ENCODE measurements at places on chromosomes 13 and 19. TPM values are rescaled to one million over a fixed set of nuclear protein-coding genes. Genes with fewer than 3 reads are reported as not detected.
A peak's percentile ranks its signal among the peaks of the same experiment; 100 is the strongest.

- peak; percentile 67 for DNase-seq
Measured at GRCh38 chr13:48156466-48156865, 61.6 kb upstream of the MED4 start.

- no peak for DNase-seq
Measured at GRCh38 chr13:57874530-57874929, 243.0 kb downstream of the PCDH17 start.

OR10H1 gene
- not detected for polyA plus RNA-seq

DNA sequence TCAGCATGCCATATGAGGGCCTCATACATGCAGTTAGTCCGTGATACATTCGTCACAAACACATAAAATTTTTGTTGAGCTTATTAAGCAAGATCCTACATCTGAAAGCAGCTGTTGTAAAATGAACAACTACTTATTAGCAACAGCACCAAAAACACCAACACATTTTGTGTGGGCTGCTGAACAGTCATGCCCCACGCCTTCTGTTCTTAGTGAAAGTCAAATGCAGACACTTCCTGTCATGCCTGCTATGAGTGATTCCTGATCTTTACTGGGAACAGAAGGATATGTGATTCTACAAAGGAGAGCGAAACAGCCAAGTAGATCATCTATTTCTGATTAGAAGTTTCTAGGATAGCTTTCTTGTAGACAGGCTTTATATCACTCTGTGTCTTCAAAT is 4.2 kb upstream of the B3GLCT start:
- DNase-seq: no peak

DNA sequence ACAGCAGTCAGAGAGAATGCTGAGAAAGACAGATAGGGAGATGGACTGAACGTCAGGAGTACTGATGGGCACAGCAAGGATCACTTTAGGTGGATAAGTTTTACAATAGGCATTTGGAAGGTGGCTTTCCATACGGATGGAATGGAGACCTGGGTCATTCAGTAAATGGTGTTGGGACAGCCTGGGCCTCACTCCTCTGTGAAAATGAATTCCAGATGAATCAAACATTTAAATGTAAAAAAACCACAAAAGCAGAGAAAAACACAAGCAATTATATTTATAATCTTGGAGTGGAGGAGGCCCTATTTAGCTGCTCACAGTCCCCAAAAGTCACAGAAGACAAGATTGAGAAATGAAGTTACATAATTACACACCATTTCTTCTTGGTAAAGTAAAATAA is 4.7 kb downstream of the IL17D start:
- no peak for DNase-seq

SLITRK6 gene
- polyA plus RNA-seq: not detected

ADAMTSL5 gene
- polyA plus RNA-seq: 4.3 TPM

DGKH gene
- polyA plus RNA-seq: 0.85 TPM

DNA sequence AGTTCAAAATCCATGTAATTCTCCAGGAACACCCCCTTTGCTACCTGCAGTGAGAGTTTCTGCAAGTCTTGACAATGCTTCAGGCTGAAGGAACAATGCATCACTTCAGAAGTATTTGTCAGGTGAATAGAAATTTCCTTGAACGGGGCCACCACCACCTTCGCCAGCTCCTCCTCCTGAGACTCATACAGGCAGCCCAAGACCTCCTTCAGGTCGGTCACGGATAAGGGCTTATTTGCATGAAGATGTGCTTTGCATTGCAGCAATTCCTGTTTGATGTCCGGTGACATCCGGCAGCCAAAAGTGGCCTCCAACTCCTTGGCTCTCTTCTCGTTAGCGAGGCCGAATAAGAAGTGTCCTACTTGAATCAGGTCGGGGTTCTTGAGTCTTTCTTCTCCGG is 8.4 kb downstream of the NLRP7 start:
- no peak for DNase-seq

DNA sequence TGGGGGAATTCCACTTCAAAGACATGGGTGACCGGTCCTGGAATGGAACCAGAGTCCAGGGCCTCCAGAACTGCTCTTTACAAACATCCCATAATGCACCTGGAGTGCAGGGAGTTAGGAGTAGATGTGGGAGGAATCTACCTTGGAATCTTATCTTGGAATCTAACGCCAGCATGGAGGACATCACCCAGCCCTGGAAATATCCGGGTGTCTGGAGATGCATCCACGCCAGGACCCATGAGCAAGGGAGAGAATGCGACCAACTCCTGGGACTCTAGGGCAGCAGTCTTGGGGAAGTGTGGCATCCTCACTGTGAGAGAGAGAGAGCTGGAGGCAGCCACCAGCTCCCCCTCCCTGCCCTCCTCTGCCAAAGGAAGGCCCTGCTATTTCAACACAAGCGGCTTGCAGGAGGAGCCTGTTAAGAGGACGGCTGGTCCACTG is 211.8 kb downstream of the UQCRFS1 start:
- DNase-seq: no peak

DNA sequence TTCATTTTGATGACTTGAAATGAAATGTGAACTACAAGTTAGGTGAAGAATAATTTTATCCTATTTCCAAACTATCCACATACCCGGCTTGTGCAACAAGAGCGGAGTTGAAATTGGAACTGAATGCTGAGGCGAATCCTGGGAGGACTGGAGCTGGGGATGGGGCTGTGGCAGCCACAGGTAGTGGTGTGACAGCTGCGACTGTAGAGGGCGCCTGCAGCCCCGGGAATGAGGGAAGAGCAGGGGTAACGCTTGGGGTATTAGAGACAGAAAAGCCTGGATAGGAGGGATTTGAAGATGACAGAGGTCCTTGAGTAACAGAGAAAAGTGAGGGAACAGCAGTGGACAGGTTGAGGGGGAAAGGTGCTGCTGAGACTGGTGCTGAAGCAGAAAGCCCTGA is 22.0 kb upstream of the STOML3 start:
- DNase-seq: no peak

DNA sequence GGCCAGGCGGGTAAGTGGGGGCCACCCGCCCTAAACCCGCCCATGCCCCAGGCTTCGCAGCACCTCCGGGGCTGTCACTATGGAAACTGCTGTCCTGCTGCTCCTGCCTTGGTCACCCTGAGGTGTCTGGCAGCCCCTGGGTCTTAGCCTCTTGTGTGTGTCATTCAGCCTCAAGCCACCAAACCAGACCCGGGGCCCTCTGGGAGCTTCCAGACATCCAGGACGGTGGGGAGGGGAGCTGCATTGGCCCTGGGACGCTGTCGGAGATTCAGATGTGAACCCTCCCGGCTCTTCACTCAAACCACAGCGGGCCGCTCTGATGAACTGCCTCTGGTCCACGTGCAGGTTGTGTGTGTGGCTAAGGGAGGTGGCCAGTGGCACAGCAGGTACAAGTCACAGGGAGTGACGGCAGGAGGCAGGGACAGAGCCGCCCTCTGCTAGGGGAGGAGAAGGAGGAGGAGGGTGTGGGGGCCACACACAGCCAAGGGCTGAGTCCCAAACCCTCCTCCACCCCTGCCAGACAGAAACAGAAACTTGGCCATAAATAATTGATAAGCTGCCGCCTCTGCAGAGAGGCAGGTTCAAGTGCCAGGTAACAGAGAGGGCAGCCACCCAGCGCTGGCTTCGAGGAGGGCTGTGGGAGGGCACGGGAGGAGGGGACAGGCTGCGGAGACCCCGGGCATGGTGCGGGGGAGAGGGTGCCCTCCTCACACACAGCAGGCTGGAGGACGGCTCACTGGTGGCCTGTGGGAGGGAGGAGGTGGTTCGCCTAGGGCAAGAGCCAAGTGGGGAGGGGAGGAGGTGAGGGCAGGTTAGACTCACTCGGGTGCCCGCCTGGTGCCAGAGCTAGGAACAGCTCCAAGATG is 8.0 kb downstream of the NANOS3 start:
- no peak for DNase-seq

GRCh38 chr19:43674596-43674995 is 4.6 kb upstream of the PLAUR start:
- DNase-seq: no peak

ZNF235 gene
- 1.9 TPM for polyA plus RNA-seq

FXYD1 gene
- not detected for polyA plus RNA-seq

DNA sequence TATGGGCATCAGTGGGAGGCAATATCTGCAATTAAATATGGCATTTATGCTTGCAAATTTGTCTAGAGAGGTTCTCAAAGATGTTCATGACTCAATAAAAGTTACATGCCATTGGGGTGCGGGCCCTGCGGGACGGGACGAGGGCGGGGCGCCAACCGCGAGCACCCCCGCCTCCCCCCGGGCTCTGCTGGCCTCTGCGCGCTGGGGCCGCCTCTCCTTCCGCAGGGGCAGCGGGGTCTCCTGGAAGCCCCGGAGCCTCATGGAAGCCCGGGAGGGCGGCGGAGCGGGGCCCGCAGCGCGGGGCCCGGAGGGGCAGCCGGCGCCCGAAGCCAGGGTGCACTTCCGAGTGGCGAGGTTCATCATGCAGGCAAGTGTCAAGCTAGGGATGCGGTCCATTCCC is 179.2 kb downstream of the TPTE2 start:
- DNase-seq: no peak

- DNase-seq: no peak
Measured at GRCh38 chr13:80022146-80022545, 318.8 kb downstream of the SPRY2 start.

DNA sequence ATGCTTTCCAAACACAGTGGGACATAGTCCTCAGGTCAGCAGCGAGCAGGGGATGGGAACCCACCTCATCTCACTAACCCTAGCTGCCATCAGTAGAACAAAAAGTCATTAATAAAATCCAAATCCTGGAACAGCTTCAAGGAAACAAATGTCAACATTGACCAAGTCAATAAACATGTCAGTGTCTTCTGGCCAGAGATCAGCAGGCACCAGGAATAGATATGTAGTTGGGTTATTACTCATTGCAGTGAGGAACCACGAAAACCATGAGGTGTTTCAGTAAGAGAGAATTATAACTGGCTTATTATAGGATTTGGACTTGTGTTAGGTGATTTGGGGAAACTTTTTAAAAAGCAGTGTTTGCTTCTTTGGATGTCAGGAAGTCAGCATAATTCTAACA is 17.1 kb upstream of the CD33 start:
- DNase-seq: no peak

DNA sequence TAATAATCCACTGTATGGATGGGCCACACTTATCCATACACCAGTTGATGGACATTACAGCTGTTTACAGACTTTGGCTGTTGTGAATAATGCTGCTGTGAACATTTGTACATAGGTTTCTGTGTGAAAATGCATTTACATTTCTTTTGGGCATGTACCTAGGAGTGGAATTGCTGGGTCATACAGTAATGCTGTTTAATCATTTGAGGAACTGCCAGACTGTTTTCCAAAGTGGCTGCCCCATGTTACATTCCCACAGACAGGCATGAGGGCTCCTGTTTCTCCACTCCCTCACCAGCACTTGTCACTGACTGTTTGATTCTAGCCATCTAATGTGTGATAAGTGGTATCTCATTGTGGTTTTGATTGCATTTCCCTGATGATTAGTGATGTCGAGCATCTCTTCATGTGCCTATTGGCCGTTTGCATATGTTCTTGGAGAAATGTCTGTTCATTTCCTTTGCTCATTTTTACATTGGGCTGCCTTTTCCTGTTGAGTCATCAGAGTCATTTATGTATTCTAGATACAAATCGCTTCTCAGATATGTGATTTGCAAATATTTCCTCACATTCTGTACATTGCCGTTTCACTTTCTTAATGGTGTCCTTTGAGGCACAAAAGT is 12.8 kb downstream of the TMEM255B start:
- no peak for DNase-seq

DNA sequence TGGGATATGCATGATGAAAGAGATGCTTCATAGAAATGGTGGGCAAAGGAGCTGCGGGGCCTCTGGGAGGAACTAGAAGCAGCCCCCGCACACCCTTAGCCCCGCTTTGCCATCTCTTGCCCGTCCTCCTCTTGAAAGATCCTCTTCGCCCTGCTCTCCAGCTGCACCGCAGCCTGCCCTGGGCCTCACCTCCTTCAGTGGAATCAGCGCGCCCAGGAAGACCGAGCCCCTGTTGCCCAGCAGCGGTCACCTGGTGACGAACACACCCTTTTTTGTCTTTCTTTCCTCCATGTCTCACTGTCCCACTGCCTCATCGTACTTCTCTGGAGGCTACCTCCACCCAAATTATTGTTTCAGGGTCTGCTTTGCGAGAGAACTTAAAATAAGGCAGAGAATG is 807.6 kb downstream of the UQCRFS1 start:
- DNase-seq: no peak

DNA sequence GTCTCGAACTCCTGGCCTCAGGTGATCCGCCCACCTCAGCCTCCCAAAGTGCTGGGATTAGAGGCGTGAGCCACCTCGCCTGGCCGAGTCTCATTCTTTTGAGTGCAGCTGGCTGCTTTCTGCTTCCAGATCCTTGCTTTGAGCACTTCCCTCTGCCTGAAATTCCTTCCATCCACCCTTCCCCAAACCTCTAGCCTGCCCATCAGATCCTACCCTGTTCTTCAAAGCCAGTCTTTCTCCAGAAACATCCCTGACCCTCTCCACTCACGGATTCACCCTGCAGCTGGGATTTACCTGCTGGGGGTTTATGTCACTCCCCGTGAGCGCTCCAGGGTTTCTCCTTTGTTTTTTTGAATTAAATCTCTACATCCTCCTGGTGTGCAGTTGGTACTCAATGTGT is 13.1 kb upstream of the NPAS1 start:
- DNase-seq: no peak

DNA sequence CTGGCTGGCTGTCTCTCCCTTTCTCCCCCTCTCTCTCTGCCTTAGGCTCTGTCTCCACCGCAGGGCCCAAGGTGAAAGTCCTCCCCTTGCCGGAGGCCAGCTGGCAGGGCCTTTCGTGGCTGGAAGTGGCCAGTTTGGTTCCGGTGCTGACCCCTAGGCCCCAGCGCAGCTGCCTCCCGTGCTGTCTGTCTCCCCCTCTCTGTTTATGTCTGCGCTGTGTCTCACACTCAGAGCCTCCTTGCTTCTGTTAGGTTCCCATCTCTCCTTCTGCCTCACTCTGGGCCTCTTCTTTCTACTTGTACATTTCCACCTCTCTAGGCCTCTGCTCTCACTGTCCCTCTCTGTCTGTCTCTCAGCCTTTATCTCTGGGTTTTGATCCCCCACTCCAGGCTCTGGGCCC is 13.1 kb downstream of the CCDC97 start:
- no peak for DNase-seq

- no peak for DNase-seq
Measured at GRCh38 chr13:104759069-104759468, 1692.9 kb upstream of the SLC10A2 start.

PDX1 gene
- polyA plus RNA-seq: not detected

DNA sequence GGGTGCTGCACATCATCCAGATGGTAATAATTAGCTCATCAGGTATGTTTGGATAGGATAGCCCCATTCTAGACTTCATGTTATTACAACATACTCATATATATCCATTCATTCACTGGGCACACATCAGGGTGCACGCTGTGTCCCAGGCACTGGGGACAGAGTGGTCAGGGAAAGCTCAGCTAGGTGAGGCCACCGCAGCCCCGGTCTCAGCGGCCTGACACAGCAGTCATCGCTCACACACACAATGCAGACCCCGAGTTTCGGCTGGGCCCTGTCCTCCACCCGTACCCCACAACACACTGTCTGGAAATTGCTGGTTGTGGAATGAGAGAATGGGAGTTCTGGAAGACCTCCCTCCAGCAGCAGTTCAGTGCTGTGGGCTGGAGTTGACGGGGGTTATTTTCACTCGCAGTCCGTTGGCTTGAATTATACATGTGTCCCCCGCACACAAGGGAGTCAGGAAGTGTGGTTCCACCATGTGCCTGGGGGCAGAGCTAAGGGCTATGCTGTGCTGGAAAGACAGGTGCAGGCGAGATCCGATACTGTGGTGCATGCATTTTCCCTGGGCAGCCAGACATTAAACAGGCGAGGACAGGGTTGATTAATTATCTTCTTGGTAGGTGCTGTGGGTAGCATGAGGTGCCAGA is 257.6 kb downstream of the TEX29 start:
- DNase-seq: no peak

- DNase-seq: no peak
Measured at GRCh38 chr19:4284974-4285373, 5.9 kb downstream of the SHD start.

Measured in naive thymus-derived CD4-positive, alpha-beta T cell (primary cell).